ENCODE measurements at places on chromosomes 5 and 9. TPM values are rescaled to one million over a fixed set of nuclear protein-coding genes. Genes with fewer than 3 reads are reported as not detected.

PCDHA1 gene
- not detected for total RNA-seq

RASEF gene
- total RNA-seq = 1.2 TPM

FAM169A gene
- total RNA-seq = 37.6 TPM

MYOT gene
- total RNA-seq = not detected

DMAC1 gene
- 29.8 TPM for total RNA-seq

SLCO6A1 gene
- not detected for total RNA-seq

TESK1 gene
- total RNA-seq = 6.0 TPM
